Stimulated activated CD4-positive, alpha-beta T cell treated with anti-CD3 and anti-CD28 coated beads, Interleukin-1b, Interleukin-23, amount 100 ng/mL, for 24 hours (primary cell): ENCODE measurements at places on chromosomes 11 and 22.

DNA sequence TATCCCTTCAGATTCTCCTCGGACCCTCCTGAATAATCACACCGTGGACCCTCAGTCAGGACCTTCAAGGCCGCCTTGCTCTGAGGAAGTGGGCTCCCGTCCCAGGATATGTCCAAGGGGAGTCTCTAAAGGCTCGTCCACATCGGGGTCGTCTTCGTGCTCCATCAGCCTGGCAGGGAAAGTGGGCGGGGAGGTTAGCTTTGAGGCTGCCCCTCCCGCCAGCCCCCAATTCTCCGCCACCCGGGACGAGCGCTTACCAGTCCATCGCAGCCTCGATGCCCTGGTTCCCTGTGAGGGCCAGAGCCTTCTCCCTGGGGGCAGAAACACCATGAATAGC, 472 bp downstream of the UBXN1 start:
- no peak for DNase-seq

DNA sequence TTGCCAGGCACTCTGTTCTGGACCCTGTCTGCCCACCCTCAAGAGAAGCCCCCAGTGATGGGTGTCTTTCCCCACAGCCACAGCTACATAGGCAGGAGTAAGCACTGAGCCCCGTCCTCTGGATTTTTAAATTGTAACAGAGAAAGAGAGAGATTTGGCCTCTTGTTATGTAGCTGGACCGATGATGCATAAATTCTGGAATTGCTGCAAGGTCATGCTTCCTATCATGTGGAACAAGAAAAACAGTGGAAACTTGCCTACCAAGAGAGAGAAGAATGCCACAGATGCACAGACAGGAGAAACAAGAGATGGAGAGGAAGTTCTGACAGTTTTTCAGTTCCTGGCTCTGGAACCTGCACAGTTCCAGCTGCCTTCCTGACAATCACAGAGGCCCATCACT, 150.2 kb downstream of the ETS1 start:
- DNase-seq = no peak

DNA sequence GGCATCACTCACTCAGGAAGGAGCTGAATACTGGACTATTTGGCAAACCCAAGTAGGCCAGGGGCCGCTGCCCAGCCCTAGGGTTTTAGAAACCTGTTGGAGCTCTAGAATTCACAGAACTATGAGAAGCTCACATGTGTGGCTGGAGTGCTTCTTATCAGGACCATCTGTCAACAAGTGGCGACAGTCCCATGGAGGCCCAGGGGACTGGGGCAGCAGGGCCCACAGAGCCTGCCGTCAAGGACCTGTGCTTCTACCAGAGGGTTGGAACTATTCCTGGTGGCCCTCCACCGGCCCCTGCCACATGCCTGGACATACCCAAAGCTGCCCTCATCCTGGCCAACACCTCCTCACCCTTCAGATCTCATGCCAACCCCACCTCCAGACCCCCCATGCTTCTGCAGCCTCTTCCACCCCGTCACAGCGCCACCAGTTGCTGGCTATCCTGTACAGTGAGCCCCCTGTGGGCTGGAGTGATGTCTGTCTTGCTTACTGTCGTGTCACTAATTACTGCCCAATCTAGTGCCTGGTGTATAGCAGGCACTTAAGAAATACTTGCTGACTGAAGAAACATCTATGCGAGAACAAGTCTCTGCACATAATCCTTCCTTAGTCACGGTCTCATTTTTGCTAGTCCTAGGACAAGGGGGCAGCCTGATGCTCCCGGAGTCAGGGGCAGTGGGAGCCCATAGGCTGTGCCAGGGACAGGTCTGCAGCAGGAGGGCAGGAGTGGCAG, 27.2 kb upstream of the RASL10A start:
- DNase-seq = no peak

DNA sequence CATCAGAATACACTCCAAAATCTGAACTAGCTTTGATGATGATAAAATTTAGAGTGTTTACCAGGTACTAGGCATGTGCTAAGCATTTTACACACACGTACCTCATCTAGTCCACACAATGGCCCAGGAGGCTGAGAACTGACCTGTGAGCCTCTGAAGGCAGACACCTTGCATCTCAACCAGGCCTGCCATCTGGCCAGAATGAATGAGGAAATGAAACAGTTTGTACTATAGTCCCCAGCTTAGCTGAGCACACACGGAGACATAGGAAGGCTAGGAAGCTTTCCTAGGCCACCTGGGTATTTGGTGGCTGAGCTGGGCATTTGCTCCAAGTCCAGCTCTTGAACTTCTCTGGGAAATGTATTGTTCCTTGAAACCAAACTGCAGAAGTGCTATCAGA, 6.9 kb upstream of the SHANK3 start:
- DNase-seq = no peak

DNA sequence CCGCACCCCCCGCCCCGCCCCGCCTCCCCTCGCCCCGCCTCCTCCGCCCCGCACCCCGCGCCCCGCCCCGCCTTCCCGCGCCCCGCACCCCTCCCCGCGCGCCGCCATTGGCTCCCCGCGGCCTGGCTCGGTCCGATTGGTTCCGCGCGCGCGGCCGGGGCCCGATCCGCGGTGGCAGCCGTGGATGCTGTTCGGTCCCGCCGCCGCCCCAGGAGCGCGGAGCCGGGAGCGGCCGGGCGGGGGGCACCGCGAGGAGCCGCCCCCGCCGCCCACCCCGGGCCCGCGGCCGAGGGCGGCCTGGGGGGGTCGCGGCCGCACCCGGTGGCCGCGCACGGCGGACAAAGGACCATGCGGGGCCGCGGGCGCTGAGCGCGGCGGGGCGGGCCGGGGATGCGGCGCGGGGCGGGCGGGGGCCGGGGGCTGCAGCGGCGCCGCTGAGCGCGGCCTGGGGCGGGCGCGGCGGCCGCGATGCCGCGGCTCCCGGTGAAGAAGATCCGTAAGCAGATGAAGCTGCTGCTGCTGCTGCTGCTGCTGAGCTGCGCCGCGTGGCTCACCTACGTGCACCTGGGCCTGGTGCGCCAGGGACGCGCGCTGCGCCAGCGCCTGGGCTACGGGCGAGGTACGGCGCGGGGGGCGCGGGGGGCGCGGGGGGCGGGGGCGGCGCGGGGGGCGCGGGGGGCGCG, at the start of gene B4GALNT4:
B4GALNT4 (plus strand) TSS at position 164 of the 683 bp plus-strand sequence; CDS start at position 469, 305 bp downstream.
- no peak for DNase-seq

DNA sequence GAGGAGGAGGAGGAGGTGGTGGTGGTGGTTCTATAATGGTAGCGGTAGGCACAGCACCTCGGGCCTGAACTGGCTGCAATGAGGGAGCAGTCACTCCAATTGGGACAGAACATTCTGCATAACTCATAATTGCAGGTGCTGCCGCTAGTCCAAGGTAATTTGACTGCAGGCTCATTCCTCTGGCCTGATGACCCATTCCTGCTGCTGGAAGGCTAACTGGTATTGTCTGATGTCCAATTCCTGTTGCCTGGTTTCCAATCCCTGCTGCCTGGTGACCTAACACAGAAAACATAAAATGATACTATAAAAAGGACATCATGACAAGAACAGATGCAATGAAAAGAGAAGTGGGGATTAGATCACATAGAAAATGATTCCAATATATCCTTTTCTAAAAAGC, 7.9 kb upstream of the AGBL2 start:
- no peak for DNase-seq

- no peak for DNase-seq
These were observed 76.0 kb downstream of the ST3GAL4 start for GRCh38 chr11:126431401-126432064.

DNA sequence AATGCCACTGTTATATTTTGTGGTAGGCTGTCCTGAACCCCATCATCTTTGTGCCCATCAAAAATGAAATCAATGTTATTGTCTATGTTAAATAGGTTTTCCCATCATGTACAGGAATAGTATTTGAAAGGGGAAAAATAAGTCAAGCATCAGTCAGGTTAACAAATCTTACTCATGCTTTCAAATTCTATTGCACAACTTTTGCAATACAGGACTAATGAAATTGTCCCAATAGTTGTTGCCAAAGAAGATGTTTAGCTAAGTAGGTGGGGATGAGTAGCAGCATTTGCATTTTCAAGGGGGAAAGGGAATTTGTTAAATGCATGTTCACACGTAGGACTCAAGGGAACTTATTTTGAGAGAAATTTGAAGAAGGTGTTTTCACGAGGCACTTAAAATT, 962.1 kb downstream of the JRKL start:
- DNase-seq = no peak

GRCh38 chr11:12111549-12112520, 1.4 kb downstream of the MICAL2 start:
- no peak for DNase-seq

DNA sequence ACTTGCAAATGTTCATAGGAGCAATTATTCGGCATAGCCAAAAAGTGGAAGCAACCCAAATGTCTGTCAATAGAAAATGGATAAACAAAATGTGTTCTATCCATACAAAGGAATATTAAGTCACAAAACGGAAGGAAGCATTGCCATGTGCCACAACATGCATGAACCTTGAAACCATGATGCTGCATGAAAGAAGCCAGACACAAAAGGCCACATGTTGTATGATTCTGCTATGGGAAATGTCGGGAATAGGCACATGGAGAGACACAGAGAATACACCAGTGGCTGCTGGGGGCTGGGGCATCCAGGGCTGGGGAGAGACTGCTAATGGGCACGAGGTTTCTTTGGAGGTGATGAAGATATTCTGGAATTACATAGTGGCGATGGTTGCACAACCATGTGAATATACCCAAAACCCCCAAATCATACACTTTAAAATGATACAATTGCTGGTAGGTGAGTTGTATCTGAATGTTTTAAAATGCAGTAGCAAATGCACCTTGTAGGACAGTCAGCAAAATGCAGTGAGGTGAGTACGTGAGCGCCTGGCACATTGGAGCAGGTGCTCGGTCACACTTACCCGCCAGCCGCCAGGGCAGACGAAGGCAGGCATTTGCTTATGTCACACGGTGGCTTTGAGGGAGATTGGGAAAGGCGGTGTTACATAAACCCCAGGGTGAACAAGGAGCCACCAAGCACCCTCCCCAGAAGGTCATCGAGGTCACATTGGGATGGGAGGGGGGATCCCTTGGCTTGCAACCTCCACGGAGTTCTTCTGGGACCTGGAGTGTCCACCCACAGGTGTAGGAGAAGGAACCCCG, 6.3 kb upstream of the OSM start:
- no peak for DNase-seq

GRCh38 chr11:1573903-1574237, 1.8 kb upstream of the DUSP8 start:
- no peak for DNase-seq

DNA sequence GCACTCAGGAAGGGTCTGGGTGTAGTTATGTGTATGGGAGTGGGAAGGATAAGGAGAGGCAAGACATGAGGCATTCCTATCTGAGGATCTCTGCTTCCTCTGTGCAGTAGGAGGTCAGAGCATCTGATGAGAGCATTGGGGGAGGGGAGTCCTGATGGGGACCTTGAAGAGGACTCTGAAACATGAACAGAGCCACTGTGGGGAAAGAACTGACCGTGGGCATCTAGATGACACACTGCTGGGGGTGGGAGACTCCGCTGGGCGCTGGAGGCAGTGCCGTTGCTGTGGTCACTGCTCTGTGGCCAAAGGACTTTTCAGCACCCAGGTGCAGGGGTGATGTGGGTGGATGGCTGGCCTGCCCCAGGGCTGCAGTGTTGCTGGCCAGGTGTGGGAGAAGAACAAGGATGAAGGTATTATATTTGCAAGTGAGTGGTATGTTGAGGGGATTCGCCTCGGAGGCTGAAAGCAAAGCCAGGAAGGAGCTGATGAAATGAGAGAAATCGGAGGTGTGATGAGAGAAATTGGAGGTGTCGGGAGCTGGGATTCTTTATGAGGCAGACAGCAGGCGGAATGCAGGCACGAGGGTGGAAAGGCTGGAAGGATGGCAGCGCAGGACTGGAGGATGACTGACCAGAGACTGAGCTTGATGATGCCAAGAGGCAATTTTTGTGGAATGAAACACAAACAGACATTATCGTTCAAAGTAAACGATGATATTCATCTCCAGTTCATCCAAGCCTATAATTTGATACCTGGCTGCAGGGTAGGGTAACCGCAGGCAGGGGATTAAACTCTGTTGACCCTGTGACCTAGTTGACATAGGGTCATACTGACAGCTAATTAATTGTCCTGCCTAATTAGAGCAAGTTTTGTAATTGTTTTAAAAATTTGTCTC, 19.4 kb upstream of the TMPRSS4 start:
- no peak for DNase-seq

DNA sequence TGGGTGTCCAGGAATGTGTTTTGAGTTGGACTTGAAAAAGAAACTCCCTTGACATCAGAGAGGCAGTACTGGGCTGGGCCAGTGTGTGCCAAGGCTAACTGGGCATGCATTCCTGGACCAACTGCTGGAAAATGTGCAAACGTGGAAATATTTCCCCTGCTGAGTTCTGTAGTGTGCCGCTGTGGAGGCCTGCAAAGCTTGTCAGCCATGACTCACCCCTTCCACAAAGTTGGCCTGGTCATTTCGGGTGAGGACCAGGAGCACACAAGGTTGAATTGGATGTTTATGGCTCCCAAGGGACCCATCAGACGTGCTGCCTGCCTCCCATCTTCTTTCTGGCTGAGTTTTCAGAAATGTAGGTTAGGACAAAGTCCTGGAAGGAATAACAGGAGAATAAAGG, 513.1 kb downstream of the MIAT start:
- no peak for DNase-seq

DNA sequence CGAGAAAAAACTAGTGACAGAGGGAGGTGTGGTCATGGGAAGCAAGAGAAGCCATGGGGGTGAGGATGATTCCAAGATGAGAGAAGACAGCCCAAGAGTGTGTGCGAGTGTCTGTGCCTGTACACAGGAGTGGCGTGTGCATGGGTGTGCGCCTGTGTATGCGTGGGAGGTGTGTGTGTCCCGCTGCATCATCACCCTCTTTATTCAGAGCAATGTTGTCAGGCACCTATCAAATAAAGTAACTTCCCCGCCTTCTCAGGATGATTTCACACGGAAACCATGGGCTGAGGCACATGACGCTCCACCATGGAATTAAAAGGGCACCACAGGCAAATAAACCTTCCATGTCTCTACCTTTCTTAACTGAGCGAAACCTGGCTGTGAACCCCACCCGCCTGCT, 24.6 kb downstream of the MS4A10 start:
- no peak for DNase-seq

- no peak for DNase-seq
These were observed 14.3 kb upstream of the RIC3 start for GRCh38 chr11:8183111-8183510.

DNA sequence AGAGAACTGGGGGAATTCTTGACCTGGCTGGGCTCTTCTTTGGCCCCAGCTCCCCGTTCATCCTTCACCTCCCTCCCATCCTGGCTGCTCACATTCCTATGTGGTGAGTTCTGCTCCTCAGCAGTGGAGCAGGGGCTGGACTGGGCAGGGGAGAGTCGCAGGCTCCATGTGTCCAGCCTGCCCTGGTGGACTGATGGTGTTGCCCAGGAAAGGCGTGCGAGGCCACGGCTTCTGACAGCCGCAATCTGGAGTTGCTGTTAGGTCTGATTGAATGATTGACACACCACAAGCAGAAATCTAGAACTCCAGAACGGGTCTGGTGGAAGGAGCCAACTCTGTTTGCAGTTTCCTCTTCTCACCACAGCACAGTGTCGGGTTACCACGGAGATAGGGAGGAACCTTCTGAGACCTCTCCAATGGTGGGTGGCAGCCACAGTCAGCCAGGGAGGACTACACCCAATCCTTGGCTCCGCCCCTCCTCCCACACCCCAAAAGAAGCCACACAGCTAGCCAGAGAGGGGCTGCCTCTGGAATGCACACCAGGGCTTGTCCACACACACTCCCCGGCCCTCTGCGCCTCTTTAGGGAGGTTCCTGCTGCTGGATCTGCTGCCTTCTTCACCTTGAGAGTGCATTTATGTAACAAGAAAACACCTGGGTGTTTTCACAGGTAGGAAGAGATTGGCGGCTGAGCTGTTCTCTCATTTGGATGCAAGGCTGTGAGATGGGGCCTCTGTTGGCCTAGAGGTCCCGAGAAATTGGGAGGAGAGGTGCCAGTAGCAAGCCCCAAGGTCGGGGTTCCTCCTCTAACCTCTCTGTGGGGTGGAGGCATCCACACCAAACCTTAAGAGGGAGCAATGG, 56.4 kb upstream of the CD44 start:
- DNase-seq = peak; percentile 46
